ENCODE measurements at places on chromosomes 2 and 18.

GRCh38 chr2:216807857-216808272 is 52.0 kb downstream of the TNP1 start:
- no peak for DNase-seq

DNA sequence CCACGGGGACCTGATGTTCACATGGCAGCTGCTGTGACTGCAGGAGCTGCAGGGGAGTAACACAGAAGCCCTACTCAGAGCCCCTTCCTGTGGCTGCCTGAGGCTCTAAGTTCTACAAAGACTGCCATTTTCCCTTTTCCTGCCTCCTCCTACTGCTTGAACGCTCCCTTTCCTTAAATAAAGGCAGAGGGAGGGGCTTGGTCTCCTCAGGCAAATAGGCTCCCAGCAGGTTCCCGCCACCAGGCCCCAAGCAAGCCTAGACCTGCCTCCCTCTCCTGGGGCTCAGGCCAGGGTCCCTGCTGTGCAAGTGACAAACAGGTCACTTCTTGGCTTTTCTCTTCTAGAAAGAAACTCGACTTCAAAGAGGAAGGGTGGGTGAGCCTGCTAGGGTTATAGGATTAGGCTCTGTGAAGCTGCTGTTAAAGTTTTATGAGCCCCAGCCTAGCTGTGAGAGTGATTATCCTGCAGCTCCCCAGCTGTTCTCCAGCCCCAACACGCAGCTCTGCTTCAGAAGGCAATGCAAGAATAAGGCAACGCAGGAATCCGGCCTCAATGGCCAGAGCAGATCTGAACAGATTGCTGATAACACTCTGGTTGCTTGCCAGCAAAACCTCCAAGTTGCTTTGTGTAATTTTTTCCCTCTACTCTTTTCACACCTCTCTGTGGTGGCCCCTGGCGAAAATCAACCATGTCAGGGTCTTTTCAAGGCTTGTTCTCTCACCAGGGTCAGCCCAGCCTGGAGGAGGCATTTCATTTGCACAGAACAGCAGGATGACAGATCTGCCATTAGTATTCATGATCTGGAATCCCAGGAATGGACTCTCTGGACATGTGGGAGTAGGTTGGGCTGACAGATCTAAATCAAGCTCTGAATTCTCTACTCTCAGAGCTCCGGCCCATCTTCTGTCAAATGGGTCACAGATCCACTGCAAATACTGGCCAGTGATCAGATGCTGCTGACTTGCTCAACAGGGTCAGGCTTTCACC is 71.3 kb downstream of the MRO start:
- no peak for DNase-seq

- DNase-seq = no peak
Measured at GRCh38 chr2:226771067-226771466, 28.6 kb downstream of the IRS1 start.

- no peak for DNase-seq
Measured at GRCh38 chr2:166984797-166985196, 96.5 kb downstream of the XIRP2 start.

DNA sequence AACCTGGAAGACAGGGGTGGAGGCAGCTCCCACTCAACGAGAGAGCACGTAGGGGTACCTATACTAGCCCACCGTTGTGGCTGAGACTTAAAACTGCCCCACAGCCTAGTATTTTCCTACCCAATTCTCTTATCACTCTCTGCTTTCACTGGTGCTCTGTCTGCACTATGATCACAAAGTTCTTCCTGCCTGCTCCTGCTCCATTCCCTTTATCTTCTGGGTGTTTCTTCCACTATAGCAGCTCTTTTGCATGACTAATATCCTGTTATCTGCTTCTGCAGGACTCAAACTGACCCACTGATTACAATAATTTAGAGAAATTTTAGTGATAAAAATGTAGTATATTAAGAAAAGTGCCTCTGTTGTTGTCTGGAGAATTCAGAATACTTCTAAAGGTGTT is 184.8 kb downstream of the LRP1B start:
- DNase-seq = no peak

GRCh38 chr2:151792589-151792988 is 35.6 kb downstream of the ARL5A start:
- no peak for DNase-seq

GRCh38 chr2:69831354-69831905 is 2.0 kb downstream of the GMCL1 start:
- no peak for DNase-seq

DNA sequence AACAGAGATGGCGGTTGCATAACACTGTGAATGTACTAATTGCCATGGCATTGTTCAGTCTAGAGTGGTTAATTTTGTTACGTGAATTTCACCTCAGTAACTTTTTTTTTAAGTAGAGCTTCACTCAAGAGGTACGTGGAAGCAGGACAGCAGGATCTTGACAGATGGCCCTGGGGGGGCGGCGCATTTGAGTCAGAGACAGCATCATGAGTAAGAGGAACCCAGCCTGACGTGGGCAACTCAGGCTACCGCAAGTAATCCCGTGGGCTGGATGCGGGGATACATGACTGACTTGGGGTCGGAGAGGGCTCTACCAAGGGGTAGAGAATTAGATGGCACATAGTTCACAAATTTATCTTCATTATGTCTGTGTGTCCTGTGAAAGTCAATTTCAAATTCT is 38.1 kb upstream of the DAPL1 start:
- no peak for DNase-seq

DNA sequence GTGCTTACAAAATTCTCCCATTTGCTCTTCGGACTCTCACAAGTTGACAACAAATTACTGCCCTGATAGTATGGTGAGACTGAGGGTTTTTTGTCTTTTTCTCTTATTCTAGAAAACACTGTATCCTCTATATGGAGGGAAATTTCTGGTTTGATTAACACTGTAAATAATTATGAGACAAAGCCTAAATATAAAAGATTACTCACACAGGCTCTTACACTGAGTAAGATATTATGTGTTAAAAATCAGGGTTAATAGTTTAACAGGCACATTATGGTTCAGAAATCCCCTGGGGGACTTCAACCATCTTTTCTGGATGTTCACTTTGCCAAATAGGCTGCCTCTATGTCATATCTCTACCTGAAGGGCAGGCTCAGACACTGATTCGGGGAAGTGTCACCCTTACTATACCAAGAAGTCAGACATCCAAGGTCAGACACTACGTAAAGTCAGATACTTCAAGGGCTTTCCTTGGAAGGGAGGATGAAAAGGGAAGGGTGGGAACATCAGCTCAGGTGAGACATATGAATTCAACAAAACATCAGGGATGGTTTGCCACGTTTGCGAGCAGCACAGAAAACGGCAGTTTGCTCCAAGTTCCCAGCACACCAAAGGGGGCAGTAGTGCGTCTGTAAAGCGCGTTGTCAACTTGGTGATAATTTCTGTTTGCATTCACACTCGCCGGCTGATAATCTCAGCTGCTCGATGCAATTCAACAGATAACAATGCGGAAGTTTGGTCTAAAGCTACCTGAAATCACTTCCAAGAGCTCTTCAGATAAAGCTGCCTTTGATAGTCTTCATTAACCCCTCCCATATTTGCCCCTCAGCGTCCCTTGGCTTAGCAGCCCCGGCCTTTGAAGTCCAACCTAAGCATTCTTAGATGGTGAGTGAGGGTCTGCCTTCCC is 972 bp upstream of the RASGRP3 start:
- DNase-seq = no peak

DNA sequence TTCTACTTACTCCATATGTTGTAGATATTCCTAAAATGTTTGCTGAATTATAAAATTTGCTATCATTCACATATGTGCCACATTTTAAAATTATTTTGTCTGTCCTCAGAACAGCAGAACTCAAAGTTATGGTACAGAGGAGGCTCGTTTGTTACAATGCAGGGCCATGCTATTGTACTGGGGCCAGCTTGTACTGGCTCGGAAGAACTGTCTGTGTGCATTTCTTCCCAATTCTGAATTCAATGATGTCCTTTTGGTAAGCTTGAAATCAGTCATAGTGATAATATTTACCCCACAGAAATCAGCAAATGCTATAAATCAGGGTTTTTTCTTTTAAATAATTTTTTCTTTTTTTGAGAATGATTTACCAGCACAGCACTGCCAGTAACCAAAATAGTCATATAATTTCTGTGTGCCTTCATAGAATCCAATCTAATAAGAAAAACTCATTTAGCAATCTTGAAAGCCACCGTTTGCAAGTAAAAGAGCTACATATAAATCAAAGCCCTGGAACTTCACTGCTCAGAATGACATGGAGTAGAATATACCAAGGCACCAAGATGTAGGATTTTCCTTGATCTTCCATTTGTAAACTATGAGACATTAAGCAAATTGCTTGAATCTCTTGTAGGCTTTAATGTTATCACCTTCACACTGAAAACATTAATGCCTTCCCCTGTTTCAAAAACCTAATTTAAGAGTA is 90.7 kb upstream of the EPHA4 start:
- DNase-seq = no peak

DNA sequence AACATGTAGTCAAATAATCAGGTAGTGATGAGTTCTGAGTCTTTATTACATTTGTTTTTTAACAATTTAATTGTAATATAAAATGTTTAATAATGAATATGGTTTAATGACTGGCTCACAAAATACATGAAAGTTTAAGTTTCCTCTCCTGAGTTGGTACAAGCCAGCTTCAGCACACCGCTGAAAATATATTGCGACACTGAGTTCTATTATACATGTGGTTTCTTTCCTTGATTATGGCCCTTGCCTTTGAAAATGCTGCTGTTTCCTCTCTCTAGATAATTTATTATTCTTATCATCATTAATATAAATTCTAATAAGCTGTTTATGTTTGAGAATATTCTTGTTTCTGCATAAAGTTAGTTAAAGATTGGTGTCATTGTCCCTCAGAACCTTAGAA is 249.3 kb downstream of the PARD3B start:
- no peak for DNase-seq

GRCh38 chr18:55316486-55317184 is 271.4 kb downstream of the TCF4 start:
- DNase-seq = no peak

DNA sequence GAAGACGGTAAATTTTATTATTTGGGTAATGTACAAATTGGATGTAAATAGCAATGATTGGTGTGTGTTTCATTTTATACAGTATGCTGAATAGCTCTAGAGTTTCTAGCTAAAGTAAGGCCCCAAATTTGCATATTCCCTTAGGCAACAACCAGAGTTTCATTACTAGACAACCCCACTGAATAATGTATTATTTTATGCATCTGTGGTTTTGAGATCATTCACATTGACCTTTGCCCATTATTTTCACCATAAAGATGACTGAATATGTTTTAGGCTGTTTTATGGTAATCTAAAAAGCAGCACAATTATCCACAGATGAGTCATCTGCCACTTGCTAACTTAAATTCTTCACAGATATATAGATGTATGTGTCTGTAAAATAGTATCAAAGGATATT is 44.5 kb upstream of the C2orf74 start:
- no peak for DNase-seq

DNA sequence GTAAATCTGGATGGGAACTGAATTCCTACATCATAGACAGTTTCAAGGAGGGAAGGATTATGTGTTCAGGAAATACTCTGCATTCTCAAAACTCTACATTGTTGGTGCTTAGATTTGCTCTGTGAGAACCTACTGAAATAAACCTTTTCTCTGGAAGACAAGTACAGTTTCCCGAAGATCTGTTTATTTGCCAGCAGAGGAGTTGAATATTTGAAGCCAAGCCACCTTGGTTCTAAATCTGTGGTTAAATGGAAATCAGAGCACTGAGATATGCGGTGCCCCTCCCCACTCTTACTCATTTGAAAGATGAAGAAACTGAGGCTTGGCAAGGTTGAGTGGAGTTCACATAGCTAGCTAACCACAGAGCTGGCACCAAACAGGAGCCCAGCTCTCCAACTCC is 146.3 kb upstream of the CTAGE1 start:
- no peak for DNase-seq

DNA sequence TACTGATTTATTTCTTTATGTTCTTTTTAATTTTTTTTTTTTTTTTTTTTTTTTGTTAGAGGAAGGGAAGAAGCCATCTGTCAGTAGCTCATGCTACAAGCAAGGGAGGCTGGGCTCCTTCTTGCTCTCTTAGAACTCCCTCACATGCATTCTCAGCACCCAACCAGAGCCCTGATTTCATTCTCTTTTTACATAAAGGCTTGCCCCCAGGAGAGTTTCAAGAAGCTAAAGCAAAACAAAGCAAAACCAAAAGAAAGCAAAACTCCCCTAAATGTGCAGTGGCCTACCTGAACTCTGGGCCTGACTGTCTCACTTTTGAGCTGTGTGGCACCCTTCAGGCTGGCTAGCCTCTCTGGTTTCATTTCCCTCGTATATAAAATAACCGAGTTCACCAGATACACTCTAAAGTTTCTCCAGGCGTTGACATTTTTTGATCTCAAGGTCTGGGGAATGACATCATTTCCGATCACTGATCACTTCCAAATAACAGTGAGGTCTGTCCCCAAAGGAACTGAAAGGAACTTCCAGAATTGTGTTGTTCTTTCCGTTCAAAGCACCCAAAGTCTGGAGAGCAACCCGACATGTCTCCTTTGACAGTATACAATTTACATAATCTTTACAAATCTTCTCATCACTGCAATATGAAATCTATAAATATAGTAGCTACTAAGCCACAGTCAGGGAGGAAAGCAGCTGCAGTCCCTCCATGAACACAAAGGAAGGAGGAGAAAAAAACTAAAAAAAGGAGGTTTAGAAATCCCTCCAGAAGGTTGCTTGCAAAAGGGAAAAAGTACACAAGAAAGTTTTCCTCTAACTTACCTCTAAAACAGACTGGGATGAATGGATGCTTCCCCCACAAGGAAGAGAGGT is 145.6 kb upstream of the NCK2 start:
- no peak for DNase-seq

- DNase-seq = no peak
Measured at GRCh38 chr2:37659723-37660122, 11.7 kb downstream of the CDC42EP3 start.

- peak; percentile 43 for DNase-seq
Measured at GRCh38 chr2:38465789-38466127, 88.7 kb upstream of the ATL2 start.

DNA sequence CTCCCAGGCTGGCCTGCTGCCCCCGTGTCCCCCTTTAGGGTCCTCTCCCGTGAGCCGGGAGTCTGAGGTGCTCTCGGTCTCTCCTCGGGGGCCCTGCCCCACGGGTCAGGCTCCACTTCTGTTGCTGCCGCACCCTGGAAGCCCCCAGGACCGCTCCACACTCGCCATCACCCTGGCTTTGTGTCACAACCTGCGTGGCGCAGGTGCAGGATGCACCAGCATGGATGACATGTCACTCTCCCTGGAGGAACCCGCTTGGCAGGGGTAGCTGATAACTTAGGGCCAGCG is 10.8 kb upstream of the ARHGEF4 start:
- no peak for DNase-seq

- DNase-seq = no peak
Measured at GRCh38 chr18:31776093-31776492, 15.4 kb upstream of the SLC25A52 start.

- DNase-seq = no peak
Measured at GRCh38 chr2:48467637-48468036, 62.3 kb upstream of the STON1 start.

GRCh38 chr2:28366496-28367282 is 26.0 kb upstream of the FOSL2 start:
- no peak for DNase-seq

GRCh38 chr2:77156599-77156998 is 365.6 kb downstream of the LRRTM4 start:
- DNase-seq = no peak

Data from GM18507 (cell line).